Forelimb muscle (tissue), 1 donor: ENCODE measurements at places on chromosomes 5 and 9. TPM values are rescaled to one million over a fixed set of nuclear protein-coding genes. Genes with fewer than 3 reads are reported as not detected.

Gene ZNF483
- 1.6 TPM for polyA plus RNA-seq

Gene FAM81B
- polyA plus RNA-seq = 3.8 TPM

Gene GARIN3
- polyA plus RNA-seq = not detected

Gene LCN12
- 0.71 TPM for polyA plus RNA-seq

Gene ZNF367
- polyA plus RNA-seq = 5.2 TPM

Gene SLC1A3
- 18.5 TPM for polyA plus RNA-seq

Gene PIP5K1B
- 1.1 TPM for polyA plus RNA-seq

Gene TMEM252
- 1.0 TPM for polyA plus RNA-seq

Gene PCDHB16
- 2.5 TPM for polyA plus RNA-seq

Gene SOHLH1
- not detected for polyA plus RNA-seq

Gene RMRP
- not detected for polyA plus RNA-seq
